Cortex of kidney (tissue), 1 donor: ENCODE measurements at places on chromosomes 5 and 9.

DNA sequence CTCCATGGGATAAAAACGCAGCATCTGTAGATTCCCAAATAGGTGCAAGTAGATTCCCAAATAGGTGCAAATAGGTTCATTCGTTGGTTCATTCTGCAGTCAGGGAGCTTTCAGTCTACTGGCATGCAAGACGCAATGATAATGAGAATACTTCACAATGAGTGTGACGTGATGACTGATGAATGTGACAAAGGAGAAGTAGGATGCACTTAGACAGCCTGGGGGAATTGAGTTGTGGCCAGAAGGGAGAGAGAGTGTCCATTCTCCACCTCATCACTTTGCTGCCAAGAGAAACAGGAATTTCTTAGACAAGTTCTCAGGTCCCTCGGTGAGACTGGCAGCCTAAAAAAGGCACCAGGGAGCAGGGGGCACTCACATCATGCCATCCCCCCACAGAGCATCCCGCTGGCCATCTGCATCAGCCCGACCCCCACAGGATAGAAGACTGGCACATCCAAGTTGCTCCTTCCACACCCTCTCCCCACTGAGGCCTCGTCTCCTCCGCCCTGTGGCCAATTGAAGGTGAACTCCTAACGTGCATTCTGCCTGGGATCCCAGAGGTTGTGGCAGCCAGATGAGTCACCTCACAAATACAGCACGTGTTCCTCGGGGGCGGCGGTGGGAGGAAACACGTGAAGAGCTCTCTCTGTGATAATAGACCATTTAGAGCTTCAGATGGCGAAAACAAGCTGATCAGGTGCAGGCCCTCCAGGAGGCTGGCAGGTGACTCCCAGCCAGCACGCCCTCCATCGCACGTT lies 19.9 kb upstream of the KCNIP1 start:
- DNase-seq: no peak

DNA sequence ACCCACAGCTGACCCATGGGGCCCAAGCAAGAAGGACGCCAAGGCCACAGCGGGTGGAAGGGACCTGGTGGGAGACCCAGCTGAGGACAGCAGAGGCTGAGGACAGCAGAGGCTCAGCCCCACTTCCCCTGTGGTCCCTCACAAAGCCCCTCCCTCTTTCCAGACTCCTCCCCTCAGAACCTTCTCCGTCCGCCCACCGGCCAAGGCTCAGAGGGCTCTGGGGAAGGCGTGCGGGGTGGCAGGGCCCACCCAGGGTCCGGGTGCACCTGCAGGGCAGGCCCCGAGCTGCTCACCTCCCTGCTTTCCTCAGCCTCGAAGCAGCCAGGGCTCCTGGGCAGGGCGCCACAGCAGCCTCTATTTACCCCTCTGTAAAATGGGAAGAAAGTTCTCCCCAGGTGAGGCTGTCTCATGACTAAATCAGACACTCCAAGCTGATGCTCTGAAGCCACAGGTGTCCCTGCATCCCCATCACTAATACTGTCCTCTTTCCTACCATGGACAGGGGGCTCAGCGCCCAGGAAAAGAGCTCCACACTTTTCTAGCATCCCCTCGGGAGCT lies 137.9 kb upstream of the PPP1R26 start:
- no peak for DNase-seq

GRCh38 chr5:178699681-178700253 lies 30.7 kb downstream of the ZNF354A start:
- DNase-seq: no peak

DNA sequence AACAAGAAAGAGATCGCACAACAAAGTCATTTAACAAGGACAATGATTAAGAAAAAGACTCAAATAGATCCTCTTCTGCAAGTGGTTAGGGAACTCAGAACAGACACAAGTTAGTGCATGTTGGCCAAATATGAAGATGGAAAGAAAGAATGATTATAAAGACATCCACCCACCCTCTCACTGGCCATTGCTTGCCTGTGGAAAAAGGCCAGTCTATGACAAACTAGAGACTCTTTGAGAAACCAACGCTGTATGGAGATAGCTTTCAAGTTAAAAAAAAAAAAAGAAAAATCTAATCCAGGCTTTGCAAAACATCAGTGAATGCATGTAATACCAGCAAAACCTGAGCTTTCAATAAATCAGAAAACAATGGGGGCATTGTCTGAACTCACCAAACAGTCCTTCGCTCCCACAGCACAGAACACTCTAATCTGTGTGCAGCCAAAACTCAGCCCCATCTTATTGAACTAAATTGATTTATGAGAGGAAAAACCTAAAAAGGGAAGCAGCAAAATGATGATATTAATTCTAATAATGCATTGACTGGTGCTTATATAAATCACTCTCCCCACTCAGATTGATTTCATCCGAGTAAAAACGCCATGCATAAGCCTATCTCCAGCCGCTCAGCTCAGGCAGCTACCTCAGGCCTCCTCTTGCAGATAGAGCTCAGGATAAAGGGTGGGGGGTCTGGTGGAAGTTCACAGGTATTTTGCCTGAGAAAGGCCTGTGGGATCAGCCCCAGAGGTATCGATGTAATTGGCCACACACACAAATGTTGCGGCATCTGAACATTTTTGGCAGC lies 547.1 kb downstream of the CCDC171 start:
- DNase-seq: no peak

GRCh38 chr5:90231688-90232087 lies 177.9 kb downstream of the CETN3 start:
- DNase-seq: no peak

- no peak for DNase-seq
These were observed 6.0 kb upstream of the NIPBL start for GRCh38 chr5:36870399-36871040.

DNA sequence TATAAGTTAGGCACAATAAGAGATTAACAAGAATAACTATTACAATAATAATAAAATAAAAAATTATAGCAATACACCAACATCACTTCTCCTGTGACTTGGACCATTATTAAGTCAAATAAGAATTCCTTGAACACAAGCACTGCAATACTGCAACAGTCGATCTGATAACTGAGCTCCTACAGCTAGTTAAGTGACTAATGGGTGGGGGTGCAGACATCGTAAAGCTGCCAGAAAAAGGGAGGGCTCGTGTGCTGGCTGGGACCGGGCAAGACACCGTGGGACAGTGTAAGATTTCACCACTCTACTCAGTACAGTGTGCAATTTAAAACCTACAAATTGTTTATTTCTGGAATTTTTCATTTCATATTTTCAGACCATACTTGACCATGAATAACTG lies 78.8 kb downstream of the SNX24 start:
- no peak for DNase-seq

DNA sequence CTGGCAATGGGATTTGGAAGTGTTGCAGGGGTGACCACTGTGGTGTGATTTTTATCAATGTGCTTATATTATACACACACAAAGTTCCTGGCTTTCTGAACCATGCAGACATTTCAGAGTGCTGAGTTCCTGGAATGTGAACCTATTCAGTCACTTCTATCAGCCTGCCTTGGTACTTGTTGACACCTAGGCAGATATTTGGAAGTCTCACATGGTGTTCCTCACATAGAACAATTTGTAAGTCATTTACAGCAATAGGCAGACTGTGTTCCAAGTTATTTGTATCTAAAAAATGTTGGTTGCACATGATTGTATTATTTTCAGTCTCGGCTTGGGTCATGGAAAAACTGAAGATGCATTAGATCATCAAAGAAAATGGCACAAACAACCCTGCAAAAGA lies 182.2 kb downstream of the SREK1 start:
- DNase-seq: no peak

- no peak for DNase-seq
These were observed 37.6 kb downstream of the PAM start for GRCh38 chr5:102792705-102793104.

DNA sequence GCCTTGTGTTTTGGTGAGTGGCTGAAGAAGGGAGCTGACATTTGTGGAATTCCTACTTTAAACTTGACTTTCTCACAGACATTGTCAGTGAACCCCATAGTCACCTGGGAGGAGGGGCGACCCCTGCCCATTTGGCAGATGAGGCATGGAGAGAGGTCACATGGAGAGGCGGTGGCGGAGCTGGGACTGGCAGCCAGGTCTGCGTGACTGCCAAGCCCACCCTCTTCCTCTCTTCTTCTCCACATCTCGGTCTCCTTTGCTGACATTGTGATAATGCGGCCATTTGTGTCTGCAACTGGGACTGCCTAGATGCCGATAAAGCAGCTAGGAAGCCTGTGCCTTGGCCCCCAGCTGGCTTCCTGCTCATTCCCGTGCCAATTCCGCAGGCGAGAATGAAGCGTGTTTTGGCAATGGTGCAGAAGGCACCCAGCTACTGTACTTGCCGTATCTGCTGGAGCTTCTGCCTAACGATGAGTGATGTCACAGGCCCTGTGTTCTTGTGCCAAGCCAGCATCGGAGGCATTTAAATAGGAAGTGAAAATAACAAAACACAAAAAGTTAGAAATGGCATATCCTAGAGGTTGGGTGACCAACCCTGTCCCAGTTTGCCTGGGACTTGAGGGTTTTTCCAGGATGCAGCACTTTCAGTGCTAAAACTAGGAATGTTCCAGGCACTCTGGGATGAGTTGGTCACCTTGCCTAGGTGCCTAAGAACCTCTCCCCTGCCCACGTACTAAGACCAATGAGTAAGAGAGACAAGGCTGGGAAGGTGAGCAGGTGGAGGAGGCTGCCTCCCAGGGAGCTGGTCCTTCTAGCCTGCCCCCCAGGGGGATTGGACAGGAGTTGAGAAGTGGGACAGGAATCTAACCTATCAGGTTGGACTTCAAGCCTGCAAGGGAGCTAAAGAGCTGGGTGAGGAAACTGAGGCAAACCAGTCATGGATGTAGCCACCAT lies 23.6 kb downstream of the OLFML2A start:
- no peak for DNase-seq
